T-helper 2 cell treated with Interferon-gamma antibody and Interleukin-4, amounts not matched to agents 5 μg/mL and 100 μg/mL, for 36 hours (primary cell): ENCODE measurements at places on chromosomes 11 and 22.

DNA sequence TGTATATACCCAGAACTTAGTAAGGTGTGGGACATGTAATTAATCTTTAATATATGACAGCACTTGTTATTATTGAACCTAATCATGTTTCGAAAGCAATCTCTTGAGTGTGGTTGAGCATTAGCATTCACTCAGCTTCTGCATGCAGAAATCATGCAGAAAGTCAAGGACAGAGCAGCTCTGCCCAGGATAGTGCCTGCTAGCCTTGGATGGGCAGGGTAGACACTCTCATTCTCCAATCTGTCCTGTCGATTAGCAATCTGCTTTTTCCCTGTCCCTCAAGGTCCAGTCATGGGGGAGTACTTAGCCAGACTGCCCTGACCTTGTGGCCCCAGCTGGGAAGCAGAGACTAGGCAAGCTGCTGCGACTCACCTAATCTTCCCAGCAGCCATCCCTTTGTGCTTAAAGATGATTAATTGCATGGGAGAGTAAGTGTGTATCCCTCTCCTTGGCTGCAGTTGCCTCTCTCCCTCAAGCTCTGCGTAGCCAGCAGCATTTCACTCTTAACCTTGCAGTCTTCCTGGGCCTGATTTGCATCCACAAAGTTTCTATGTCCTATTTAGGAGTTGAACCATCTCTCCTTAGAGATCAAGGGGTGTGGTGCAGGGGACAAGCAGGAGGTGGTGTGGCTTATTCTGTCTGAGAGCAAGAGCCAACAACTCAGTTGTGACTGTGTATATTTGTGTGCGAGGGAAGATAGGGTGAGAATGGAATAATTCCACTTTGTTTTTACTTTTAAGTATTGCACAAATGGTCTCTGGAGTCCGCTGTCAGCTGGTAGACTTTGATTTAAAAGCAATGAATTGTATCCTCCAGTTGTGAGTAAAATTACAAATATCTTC, 101.4 kb downstream of the FDX1 start:
- no peak for DNase-seq

GRCh38 chr11:35909511-35910265, 34.2 kb upstream of the LDLRAD3 start:
- DNase-seq, result no peak

DNA sequence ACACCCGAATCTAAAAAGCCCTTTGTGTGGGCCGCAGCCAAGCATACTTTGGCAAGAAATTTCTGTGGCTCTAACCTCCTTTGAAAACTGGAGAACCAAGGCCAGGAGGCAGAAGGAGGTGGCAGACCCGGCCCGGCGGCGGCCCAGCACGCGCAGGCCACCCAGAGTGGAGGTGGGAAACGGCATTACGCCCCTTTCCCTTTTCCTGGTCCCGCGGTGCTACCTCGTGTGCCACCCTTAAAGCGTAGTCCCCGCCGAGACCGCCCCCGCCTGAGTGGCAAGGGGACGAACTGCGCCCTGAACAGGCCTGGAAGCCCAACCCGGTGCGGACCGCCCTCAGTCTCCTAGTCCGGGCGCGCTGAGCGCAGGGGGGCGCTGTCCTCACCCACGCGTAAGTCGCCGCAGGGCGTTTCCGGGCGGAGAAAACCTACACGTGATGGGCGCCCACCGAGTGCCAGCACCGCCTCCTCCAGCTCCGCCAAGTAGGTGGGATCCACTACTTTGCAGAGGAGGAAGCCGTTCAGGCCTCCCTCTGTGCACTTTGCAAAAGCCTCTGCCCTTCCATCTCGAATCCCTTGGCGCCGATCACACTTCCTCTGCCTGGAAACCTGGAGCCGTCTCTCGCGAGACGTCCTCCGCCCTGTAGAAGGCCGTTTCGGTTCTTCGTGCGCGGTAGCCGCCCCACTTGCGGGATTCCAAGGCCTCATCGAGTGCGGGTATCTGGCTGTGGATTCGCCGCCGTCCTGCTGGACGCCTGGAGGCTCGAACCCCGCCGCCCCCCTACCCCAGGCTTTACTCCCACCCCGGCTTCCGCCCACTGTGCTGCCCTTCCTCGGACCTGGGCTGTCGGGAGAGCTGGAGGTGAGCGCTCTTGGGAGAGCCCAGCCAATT, at the start of gene ACCS:
TSS of gene ACCS (plus strand) at position 430 of the 891 bp plus-strand sequence. CDS start 1,358 bp downstream, outside the sequence.
- DNase-seq, result peak; percentile 89

DNA sequence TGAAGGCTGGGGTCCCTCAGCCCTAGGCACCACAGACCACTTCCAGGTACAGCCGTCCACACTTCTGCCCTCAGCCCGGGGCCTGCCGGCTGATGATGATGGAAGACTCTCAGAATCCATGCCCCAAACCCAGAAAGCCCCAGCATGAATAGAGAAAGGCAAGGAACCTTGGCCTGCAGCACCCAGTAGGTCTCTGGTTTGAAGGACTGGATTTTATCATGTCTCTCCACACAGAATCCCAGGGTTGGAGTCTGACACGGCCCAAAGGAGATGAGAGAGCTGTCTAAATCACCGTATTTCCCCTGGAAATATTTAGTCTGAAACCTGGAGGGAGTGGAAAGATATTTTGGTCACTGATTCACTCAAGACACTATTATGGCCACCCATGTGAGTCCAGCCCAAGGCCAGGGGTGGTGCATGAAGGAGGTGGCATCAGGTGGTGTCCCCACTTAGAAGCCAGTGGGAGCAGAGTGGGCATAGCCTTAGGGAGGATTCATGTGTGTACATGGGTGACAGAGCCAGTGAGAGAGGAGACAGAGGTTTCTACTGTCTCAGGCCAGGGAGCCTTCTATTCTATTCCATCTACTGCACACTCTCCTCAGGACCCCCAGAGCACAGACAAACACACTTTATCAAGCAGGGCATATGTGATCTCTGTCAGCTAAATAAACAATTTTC, 14.0 kb downstream of the TOP3B start:
- no peak for DNase-seq

- no peak for DNase-seq
Observed at GRCh38 chr22:27809700-27810608, 8.4 kb upstream of the MN1 start.

- no peak for DNase-seq
Observed at GRCh38 chr11:105713106-105713505, 103.2 kb downstream of the GRIA4 start.

DNA sequence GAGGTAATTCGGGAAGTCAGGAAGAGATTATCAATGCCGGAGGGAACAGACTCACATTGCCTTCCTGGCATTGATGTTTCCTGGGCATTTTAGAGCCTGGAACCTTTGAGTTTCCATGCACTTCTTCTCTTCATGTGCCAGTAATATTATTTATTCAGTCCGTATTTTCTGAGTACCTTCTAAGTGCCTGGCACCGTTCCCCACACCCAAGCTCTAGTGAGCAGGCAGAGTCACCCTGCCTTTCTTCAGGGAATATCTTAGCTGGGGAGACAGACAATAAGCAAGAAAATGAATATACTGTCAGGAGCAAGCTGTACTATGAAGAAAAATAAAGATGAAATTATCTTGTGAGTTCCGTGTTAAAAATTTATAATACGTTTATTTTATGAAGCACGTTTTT, 136.2 kb upstream of the SEZ6L start:
- DNase-seq, result no peak

DNA sequence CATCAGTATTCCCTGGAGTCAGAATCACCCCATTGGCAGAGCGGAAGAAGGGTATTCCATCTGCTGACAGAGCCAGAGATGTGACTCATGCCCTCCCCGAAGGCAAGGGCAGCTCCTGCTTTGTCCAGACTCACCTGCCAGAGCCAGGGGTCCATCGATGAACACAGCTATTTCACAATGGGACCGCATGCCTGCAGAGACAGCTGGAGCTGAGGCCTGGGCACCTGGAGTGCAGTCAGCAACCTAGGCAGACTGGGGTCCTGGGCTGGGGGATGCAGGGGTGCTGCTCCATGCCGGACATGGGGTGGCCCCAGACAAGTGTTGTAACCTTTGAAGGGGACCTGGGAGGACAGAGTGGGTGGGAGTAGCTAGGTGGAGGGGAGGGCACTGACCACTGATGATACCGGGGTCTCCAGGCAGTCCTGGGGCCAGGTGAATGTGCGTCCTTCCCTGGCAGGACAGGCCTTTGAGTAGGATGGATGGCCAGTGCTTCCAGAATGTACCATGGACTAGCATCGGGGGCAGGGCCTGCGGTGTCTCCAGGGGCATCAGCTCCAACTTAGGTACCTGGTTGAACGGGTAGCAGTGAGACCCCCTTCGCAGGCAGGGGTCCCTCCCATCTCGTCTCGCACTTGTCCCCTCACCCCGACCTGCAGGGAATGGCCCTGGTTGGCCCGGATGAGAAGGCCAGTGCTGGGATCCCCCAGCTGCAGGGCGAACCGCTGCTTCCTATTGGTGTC, 1.7 kb downstream of the TRPT1 start:
- DNase-seq, result no peak

DNA sequence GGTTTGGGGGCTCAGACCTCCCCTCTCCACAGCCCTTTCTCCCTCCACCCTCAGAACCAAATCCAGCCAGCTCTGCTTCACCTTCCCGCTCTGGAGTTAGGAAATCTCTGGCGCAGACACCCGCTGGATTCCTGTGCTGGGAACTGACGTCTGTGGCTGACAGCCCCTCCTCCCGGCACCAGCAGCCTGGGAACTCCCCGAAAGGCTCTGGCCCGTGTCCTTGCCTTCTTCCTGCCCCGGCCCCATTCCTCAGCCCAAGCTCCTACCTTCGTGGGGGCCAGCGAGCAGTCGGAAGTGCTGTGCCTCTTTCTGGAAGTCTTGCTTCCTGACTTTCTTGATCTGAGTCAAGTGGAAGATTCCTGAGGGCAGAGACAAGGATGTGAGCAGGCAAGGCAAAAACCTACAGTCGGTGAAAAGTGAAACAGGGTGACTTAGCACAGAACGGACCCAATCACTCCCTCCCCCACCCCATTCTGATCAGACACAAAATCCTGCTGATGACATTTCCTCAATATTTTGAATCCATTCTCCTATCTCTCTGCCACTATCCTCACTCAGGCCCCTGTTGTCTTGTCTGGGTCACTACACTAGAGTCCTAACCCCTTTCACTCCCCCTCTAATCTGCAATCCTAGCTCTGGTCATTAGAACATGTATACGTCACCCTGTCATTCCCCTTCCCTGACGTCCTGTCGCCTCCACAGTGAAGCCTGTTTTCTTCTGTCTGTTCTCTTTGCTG, 34.1 kb downstream of the CHRDL2 start:
- no peak for DNase-seq

- no peak for DNase-seq
Observed at GRCh38 chr22:36036167-36036624, 7.6 kb upstream of the RBFOX2 start.

DNA sequence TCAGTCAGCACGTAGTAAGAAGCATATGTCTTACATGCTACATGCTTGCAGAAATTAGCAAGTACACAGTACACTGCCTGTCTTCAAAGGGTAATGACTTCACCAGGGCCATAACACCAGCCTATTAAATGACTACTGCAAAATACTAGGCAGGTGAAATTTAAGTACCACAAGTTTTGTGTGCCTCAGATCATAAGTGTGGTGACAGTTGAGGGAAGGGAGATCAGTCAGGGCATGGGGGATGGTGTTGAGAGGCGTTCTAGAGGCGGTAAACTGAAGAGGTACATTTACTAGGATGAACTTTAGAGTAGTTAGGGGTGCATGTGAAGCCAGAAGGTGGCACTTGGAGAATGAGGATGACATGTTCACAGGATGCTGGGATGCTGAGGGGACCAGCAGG, 22.0 kb downstream of the AMOTL1 start:
- DNase-seq, result no peak

GRCh38 chr11:62421996-62422395, 3.2 kb downstream of the SCGB1A1 start:
- DNase-seq, result no peak

DNA sequence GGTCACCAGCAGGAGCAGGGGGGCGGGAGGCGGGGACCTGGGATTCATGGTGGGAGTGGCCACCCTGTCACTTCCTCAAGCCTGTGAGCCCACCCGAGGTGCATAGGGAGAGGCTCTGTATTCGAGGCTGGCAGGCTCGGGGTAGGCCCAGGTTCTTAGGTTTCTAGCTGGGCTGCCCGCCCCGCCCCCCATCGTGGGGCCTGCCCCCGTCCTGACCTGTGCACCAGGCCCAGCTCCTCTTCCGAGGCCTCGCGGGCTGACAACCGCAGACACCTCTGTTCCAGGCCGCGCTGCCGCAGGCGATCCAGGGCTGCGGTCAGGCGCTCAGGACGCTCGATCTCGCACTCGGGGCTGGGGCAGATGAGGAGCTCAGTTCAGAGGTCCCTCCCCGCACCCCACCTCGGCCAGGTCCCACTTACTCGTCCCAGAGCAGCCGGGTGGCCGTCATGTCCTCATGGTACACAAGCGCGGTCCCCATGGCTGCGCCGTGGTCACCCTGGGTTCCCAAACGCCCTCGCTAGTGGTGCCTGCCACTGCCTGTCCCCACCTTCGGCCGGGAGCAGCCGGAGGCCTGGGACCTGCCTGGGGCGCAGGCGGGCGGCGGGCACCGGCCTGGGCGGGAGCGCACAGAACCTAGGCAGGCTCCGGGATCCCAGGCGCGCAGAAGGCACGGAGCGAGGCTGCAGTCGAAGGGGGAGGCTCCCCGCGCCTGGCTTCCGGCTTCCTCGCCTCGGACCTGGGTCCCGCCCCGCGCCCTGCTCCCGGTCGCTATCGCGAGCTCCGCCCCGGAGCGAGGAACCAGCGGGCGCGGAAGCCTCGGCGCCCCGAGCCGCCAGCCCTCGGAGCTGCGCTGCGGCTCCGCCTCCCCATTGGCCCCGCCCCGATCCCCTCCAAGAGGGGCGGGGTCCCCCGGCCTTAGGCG, at the start of gene HDAC10:
TSS of gene HDAC10 (minus strand) at position 711 of the 922 bp plus-strand sequence. CDS start at position 478, 233 bp downstream.
- DNase-seq, result peak; percentile 85

- DNase-seq, result no peak
Observed at GRCh38 chr22:36480941-36481392, 473 bp downstream of the TXN2 start.

GRCh38 chr11:47395223-47396048, 13.0 kb upstream of the SLC39A13 start:
- DNase-seq, result no peak

- DNase-seq, result no peak
Observed at GRCh38 chr22:25624476-25624875, 60.0 kb downstream of the GRK3 start.

DNA sequence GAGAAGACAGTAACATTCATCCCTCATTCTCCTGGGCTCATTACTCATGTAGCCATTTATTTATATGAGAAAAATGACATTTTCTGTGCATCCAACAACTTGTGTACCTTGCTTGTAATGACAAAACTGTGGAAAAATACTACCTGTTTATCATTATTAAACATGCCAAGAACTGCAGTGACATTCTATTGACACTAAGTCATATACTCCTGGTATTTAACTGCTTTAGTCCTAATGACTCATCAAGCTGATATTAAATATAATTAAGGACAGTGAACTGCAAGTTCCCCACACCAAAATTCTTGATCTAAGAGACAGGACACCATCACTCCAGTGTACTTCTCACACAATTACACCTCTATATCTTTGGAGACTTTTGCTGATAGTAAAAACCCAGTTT, 1328.7 kb upstream of the RAG2 start:
- DNase-seq, result no peak

GRCh38 chr11:86949995-86950660, 5.1 kb downstream of the FZD4 start:
- DNase-seq, result no peak
